ENCODE measurements at places on chromosomes 5 and 9. TPM values are rescaled to one million over a fixed set of nuclear protein-coding genes. Genes with fewer than 3 reads are reported as not detected.

The RLN2 gene
- total RNA-seq: not detected

The MUSK gene
- total RNA-seq: not detected

The ANKRD34B gene
- total RNA-seq: not detected

The IRX4 gene
- total RNA-seq: not detected

The FOXD4 gene
- 1.0 TPM for total RNA-seq

The USP20 gene
- total RNA-seq: 119 TPM

The SLC1A3 gene
- total RNA-seq: 0.13 TPM

DNA sequence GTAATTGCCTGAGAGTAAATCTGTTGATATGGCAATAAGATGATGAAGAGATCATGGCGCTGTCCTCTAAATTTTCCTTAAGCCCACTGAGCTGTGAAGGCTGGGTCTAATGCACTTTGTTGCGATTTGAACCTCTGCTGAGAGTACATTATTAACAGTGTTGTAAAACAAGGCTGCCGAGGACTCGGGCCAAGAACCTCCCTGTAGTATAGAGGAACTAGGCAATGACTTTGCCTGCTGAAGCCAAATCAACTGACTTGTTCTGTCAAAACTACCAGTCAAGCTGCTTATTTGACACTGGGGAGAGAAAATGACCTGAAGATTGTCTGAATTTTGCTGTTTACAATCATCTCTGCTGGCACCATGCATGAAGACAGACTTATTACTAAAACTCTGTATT, 1154.7 kb downstream of the DTWD2 start:
- no peak overlapping the region for H3K4me3 ChIP-seq
- H3K4me1 ChIP-seq: no peaks in the 10 kb centered on the region
- H3K27me3 ChIP-seq: no peaks in the 10 kb centered on the region
- DNase-seq: no peak
